ENCODE measurements at places on chromosomes 2 and 18.

GRCh38 chr2:48257456-48257855 is 272.5 kb upstream of the STON1 start:
- DNase-seq = no peak

GRCh38 chr2:223075301-223076270 is 23.6 kb downstream of the KCNE4 start:
- no peak for DNase-seq

DNA sequence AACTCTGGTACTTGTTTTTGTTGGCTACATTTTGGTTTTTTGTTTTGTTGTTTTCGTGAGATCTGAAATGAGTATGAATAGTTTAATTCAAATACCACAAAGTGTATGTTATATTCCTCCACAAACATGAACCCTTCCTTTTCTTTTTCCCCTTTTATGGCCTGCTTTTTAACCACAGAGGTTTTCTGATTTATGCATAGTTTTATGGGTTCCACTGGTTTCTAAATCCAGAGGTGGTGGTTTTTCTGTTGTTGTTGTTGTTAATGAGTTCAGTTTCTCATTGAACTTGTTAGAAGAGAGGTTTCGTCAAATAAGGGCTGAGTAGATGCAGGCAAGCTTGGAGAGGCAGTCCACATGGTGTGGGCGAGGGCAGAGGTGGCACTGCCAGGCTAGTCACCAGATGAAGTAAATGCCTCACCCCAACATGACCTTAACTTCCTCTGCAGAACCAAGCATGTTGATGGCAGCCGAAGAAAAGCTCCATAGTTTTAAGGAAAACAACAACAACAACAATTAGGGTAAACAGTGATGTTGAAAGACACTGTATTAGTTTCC is 72.5 kb downstream of the RIF1 start:
- peak; percentile 36 for DNase-seq

DNA sequence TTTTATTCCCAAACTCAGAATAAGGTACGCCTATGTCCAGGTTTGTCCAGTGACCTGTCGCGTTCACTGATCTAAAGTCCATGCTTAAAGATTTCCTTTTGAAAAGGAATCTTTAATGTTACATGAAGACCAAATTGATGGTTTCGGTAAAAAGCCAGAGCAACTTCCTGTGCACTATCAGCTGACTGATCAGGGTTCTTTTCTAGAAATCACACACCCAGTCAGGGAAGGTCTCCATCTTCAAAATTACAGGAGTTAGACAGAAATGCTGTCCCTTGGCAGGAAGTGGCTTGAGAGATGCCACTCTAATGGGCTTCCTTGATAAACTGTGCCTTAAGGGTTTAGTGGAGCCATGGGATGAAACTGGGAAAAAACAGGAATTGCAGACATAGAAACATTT is 14.7 kb upstream of the ARHGAP25 start:
- peak; percentile 29 for DNase-seq

- DNase-seq = no peak
These were observed 3.1 kb downstream of the ARL4C start for GRCh38 chr2:234493796-234494195.

DNA sequence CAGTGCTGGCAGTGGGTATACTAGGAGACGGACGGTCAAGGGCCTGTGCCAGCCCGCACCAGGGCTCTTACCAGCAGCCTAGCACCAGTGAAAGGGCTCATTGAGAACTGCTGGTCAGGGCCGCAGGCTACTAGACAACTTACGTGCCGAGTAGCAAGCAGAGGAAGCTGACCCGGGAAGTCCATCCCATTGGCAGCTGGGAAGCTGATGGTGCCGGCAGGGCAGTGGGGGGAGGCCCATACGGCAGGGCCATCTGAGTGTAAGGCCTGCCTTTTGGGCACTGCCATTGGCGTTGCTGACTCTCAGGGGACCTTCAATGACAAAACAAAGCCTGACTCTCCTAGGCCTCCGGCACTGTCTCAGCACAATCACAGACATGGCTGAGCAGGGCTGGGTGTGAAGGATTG is 20.6 kb downstream of the EFR3B start:
- no peak for DNase-seq

- no peak for DNase-seq
These were observed 14.0 kb downstream of the POU3F3 start for GRCh38 chr2:104867813-104868504.

DNA sequence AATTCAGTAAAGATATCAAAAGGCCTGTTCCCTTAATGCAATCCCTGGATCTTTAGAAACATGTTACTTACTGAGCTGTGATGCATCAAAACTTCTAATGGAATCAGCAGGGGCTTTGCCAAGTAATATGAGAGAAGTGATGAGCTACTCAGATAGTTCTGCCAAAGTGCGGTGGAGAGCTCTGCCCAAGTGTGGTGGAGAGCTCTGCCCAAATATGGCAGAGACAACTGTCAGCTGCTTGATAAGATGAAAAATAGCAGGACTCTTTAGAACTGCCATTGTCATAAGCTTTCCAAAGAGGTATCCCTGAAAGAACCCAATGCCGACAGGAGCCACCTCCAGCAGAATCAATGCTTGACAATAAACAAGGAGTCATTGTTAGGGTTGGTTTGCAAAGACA is 167.9 kb upstream of the SLC39A10 start:
- no peak for DNase-seq

DNA sequence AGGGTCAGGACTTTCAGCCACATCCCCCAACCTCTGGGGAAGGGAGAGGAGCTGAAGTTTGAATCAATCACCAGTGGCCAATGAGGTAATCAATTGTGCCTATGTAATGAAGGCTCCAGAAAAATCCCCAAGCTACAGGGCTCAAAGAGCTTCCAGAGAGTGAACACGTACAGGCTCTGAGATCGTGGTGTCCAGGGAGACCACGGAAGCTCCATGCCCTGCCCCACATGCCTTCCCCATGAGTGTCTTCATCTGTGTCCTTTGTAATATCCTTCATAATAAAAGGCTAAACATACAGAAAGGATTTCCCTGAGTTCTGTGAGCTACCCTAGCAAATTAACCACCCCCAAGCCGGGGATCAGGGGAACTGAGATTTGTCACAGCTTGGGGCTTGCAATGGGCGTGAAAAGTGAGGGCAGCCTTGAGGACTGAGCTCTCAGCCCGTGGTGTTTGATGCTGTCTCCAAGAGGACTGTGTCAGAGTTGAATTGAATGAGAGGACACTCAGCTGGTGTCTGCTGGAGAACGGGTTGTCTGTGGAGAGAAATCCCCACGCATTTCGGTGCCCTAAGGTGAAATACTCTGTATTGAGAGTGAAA is 25.5 kb upstream of the TUBB6 start:
- no peak for DNase-seq

- DNase-seq = no peak
These were observed 52.4 kb downstream of the BCL2 start for GRCh38 chr18:63266888-63267790.

- peak; percentile 19 for DNase-seq
These were observed 353.8 kb downstream of the RND3 start for GRCh38 chr2:150133623-150134022.

GRCh38 chr2:36960005-36960675 is 6.2 kb downstream of the STRN start:
- no peak for DNase-seq

DNA sequence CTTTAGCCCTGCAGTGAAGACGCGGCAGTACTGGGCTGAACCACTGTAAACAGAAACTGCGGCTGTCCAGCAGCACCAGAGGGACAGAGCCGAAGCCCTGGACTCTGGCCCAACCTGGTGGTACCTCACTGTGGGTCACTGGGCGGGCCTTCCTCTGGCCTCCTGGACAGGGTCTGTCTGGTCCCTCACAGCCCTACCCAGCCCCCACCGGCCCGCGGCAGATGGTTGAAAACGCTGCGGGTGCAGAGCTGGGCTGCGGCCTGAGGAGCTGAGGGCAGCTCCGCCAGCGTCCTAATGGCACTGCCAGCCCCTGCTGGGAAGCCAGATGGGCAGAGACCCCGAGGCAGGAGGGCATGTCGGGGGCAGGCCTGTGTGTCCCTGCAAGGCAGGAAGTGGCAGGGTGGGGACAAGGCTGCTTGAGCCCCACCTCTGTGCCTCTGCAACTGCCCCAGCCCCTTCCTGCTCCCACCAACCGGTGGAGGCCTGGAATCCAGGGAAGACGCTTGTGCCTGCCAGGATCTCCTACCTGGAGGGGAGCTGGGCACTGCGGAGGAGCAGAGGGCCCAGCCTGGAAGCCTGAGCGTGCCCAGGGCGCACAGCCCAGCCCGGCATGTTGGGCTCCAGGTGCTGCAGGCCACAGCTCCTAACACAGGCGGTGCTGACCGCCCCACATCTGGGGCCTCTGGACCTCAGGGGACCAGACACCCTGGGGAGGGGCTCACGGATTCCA is 36.3 kb downstream of the HS6ST1 start:
- no peak for DNase-seq

DNA sequence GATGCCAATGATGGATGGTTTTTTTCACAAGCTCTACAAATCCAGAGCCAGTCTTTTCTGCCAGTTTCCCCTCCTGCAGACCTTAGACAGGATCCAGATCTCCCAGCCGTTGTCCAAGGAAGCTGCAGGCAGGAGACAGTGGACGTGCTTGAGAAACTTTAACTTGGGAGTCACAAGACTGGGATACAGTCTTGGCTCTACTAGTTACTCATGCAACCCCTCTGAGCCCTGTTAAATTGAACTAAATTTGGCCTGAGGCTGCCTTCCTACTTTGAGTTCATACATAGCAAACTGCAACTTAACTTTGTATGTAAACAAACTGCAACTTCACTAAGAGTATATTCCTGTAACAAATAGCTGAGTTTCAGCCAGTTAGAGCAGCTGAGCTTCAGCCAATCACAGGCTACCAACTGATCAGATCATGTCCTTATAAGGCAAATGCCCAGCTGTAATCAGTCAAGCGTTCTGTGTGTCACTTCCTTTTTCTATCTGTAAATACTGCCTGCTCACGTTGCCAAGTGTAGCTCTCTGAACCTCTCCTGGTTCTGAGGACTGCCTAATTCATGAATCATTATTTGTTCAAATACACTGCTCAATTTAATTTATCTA is 140.9 kb downstream of the CAPN13 start:
- no peak for DNase-seq

- DNase-seq = peak; percentile 24
These were observed 534 bp upstream of the SOCS6 start for GRCh38 chr18:70288171-70288850.
